GM12891 (cell line): ENCODE measurements at places on chromosomes 16 and 17.

DNA sequence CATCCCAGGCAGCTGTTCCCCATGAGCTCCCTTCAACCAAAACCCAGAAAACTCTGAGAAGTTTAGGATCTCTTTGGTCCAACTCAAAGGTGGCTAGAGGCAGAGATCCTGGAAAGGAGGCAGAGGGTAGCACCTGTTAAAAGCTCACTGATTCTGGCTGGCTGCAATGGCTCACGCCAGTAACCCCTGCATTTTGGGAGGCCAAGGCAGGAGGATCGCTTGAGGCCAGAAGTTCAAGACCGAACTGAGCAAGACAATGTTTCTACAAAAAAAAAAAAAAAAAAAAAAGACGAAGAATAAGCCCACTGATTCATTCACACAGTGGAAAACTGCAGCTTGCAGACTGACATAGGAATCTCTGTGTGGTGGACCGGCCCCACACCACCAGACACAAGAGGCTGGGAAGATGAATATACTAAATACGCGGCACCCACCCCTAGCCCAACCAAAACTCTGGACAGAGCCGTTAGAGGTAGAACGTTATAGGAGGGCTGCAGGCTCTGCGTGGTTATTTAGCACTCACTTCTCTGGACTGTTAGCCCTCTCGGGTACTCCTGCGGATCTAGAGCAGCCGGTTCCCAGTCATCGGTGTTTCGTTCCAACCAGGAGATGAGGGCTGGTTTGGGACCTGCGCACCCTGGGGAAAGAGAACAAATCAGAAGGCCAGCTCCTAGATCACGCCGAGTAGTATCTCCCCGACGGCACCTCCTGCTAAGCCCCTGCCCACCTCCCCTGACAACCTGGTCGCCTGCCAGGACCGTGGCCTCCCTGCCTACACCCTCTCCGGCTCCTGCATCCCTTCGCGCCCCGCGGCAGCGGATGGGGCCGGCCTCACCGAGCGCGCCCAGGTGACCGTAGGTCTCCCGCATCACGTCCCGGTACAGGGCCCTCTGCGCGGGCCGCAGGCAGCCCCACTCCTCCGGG, 925 bp downstream of the ZNF689 start:
- peak; percentile 56 for DNase-seq

DNA sequence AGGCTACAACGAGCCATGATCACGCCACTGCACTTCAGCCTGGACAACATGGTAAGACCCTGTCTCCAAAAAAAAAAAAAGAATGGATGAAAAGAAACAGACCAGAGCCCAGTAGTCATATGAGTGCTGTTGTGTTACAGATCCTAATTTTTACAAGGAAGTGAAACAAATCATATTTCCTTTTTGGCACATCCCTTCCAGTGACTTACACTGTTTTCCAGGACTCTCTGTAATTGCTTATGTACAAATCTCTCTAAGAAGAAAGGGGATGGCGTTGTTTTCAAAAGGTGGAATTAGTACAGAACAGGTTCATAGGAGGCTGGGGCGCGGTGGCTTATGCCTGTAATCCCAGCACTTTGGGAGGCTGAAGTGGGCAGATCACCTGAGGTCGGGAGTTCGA, 19.8 kb upstream of the ZNF594 start:
- DNase-seq = no peak

DNA sequence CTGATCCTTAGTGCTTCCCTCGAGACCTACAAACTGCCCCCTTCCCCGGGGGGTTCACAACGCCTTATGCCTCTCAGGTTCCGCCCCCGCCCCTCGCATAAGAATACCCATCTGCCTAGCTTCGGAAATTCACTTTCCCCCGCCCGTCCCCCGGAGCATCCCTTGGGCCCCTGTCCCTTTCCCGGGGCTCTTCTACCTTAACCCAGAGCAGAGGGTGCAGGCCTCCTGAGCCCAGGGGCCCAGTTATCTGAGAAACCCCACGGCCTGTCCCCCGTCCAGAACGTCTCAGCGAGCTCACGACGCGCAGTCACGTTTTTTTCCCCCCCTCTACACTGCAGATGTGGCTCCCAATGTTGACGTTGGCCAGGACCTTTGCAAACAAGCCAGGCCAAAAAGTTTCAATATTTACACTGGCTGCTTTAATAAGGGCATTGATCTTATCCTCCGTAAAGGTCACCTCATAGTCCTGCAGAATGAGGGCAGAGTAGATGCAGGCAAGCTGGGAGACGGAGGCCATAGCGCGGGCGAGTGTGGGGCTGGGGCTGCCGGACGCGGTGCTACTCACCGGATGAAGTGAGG, 1.4 kb upstream of the NBR1 start:
- no peak for DNase-seq

DNA sequence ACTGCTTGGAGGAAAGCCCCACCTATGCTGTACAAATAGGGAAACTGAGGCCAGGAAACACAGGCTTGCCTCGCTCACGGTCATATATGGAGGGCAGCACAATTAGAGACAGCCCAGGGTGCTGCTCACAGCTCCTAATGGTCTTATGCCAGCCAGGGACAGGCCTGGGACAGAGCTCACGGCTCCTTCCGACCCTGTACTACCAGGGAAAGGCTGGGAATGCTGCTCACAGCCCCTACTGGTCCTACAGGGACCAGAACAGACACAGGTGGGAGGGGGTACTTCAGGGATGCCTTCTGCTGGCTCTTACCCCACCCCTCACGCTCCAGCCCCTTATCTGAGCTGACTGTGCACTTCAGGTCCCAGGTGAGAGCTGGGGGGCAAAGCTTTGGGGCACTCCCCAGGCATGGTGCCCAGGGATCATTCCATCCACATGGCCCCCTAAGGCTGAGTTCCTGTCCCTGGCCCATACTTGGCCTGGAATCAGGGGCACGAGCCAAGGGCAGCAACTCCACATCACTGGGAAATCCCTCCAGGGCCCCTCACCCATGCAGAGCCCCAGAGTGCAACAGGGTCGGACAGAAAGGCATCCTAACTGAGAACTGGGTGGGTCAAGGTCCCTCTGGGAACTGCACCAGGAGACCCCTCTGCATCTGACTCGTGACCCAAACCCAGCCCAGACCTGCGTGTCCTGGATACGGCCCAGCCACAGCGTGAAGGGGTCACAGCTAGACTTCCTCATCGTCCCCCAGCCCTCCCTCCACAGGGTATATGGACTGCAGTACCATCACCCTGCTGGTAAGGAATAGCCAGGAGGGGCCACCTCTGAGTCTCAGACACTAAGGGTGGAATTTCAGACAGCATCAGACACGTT, 5.9 kb downstream of the RHBDF1 start:
- DNase-seq = no peak
